ENCODE measurements at places on chromosomes 7 and 10.

- DNase-seq: no peak
These were observed 13.9 kb downstream of the OSBPL3 start for GRCh38 chr7:24965831-24966708.

DNA sequence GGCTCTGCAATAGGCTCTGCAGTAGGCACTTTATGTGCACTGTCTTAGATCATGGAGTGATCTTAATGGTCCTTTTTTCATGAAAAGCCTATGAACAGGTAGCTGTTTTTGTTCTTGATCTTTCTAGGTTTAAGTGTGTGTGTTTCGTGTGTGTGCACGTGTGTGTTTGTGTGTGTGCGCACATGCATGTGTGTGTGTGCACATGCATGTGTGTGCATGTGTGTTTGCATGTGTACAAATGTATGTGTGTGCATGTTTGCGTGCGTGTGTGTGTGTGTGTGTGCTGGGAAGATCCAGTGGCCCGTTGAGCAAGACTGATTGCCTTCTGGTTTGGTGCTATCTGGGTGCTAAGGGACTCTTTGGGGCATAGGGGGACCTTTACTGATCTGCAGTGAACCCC lies 334.8 kb downstream of the GLRX3 start:
- no peak for DNase-seq

GRCh38 chr7:103686064-103686463 lies 240.1 kb upstream of the SLC26A5 start:
- DNase-seq: no peak

- no peak for DNase-seq
These were observed 5.1 kb downstream of the AUTS2 start for GRCh38 chr7:69603351-69603750.

GRCh38 chr7:101093906-101094305 lies 8.6 kb downstream of the TRIM56 start:
- no peak for DNase-seq

GRCh38 chr7:55546814-55547213 lies 25.5 kb downstream of the VOPP1 start:
- DNase-seq: no peak

- DNase-seq: no peak
These were observed 141.4 kb downstream of the LSMEM1 start for GRCh38 chr7:112622159-112622715.

GRCh38 chr7:11313801-11314200 lies 340.1 kb downstream of the PHF14 start:
- DNase-seq: no peak

GRCh38 chr10:81920213-81920829 lies 45.3 kb downstream of the NRG3 start:
- no peak for DNase-seq

DNA sequence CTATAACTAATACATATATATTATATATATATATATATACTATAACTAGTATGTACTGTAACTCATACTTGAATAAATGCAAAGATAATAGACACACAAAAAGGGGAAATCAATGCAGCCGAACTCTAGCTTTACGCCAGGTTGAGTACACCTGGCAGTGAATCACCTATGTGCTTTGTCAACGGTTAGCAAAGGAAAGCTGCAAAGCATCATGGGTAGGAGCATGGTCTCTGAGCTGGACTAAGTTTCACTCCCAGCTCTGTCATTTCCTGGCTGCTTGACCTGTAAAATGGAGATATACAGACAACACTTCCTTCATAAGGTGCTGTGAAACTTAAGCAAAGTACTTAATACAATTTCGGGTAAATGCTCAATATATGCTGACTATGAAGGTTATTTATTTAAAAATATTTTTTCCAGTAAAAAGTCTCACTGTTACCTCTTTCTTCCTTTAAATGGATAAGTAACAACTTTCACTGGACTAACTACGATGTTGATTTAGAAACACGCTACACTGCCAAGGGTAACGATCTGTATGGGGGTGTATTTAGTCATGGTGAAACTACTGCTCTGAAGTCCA lies 61.7 kb upstream of the ITGA8 start:
- no peak for DNase-seq

DNA sequence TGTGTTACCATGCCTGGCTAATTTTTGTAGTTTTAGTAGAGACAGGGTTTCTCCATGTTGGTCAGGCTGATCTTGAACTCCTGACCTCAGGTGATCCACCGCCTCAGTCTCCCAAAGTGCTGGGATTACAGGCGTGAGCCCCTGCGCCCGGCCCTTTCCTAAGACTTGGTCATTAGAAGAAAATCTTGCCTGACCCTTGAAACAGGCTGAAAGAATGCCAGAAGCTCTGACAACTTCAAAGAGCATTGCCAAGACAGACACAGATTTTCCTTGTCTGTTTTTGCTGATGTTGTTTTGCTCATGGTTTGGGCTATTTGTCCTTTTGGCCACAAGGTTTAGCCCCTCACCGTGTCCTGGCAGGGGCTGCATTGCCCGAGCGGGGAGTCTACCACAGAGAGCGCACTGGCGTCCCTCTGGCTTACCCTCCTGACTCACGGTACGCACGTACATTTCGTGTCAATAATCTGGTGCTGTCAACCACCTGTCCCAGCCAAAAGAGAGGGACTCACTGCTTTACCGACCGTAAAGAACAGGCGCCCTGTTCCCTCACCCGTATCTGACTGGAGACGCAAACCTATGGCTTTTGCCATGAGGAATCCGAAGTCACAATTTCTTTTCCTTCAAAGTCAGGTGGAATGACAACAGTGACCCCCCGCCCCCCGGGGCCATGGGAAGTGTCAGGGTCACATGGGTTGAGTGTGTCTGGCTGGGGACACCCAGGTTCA lies 10.1 kb upstream of the INPP5A start:
- DNase-seq: no peak

DNA sequence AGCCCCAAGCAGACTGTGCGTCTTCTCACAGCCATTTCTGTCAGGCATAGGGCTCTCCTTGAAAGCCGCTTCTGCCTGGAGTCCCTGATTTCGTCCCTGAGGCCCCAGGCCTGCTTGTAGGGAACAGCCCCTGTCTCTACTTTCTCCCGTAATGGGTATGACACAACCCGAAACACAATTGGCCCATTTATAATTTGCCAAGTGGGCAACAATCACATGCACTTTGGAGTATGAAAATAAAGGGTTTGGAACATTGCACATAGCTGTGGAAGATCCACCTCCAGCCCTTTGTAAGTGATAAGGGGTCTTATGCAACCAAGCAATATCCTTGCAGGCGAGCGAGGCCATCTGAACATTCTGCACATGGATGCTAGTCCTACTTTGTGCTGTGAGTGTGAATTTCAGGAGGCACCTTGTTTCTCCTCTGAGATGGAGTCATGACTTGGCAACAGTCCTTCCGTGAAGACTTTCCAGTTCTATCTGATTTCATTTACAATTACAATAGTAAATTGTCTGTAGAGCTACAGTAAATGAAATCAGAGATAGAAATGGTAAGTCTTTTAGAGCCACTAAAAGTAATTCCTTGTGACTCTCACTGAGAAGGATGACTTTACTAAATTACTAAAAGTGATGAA lies 141.5 kb downstream of the CUBN start:
- DNase-seq: no peak

GRCh38 chr10:80506189-80506575 lies 31.5 kb upstream of the SH2D4B start:
- DNase-seq: no peak

- no peak for DNase-seq
These were observed 645.7 kb downstream of the ANKRD7 start for GRCh38 chr7:118870187-118870586.

DNA sequence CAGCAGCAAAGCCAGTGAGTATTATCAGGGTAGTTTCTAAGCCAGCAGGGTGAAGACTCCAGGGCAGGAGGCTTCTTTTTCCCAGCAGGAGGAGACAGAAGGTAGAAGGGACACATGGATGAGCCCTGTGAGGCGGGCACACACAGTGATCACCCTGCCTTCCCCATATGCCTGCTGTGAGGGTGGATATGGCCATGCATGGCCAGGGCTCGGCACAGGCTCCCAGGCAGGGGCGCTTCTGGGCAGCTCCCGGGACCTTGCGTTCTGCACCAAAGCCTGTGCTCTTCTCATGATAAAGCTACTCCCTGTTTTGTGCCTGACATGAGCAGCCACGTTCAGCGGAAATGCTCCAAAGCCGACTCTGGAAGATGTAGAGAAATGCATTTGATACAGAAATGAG lies 807.2 kb downstream of the TYW1 start:
- DNase-seq: no peak

- DNase-seq: no peak
These were observed 25.4 kb downstream of the FBH1 start for GRCh38 chr10:5915451-5915850.

- DNase-seq: no peak
These were observed 29.7 kb downstream of the RAMP3 start for GRCh38 chr7:45187089-45187945.

DNA sequence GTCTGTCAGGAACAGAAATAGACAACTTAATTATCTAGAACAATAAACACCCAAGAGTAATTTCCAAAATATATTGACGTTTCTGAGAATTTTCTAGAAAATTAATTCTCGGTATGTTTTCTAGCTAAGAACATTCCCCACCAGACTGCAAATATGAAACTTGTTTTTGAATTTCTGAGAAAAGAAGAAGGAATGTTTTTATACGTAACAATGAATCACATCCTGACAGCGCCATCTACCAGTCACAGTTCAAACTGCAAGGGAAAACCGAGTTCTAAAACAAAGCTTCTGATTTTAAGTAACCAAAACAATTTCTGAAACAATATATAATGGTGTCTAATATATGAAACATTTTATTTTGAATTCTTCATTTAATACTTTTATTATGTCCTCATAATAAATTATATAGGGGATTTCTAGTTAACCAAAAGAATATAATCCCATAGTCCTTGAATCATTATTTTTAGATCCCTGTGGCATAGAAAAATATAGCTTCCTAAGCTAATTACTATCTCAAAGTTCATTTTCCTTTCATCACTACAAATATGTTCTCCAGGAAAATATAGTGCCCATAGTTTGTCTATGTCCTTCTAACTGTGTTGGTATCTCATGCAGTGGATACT lies 34.5 kb upstream of the MEOX2 start:
- no peak for DNase-seq
